ENCODE measurements at places on chromosomes 3 and 15. TPM values are rescaled to one million over a fixed set of nuclear protein-coding genes. Genes with fewer than 3 reads are reported as not detected.

- DNase-seq: no peak
Observed at GRCh38 chr3:24837601-24838000, 343.0 kb upstream of the THRB start.

DNA sequence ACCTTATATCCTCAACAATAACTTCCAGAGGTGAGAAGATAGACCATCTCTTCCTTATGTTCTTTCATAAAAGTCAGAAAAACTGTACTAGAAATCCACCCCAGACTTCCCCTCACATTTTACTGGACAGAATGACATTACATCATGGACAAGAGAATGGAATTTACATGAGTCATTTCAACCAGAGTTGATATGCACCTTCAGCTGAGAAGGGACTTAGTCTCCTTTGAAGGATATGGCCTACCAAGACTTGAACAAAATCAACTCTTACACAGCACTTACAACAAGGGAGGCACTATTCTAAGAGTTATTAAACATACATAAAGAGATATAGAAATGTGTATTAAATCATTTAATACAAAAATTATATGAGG lies 380.0 kb upstream of the DPH6 start:
- no peak for DNase-seq

GRCh38 chr3:188940573-188940932 lies 231.2 kb upstream of the TPRG1 start:
- no peak for DNase-seq

LMCD1 gene
- total RNA-seq: 37.9 TPM

C3orf18 gene
- total RNA-seq: 51.0 TPM

ROPN1 gene
- not detected for total RNA-seq

FETUB gene
- total RNA-seq: not detected

ELL3 gene
- total RNA-seq: 1.3 TPM

All from left ventricle myocardium superior (tissue), 1 donor.